T-helper 1 cell (primary cell): ENCODE measurements at places on chromosomes 7 and 10.

- no peak for DNase-seq
Observed at GRCh38 chr7:41979834-41980307, 257.1 kb downstream of the GLI3 start.

DNA sequence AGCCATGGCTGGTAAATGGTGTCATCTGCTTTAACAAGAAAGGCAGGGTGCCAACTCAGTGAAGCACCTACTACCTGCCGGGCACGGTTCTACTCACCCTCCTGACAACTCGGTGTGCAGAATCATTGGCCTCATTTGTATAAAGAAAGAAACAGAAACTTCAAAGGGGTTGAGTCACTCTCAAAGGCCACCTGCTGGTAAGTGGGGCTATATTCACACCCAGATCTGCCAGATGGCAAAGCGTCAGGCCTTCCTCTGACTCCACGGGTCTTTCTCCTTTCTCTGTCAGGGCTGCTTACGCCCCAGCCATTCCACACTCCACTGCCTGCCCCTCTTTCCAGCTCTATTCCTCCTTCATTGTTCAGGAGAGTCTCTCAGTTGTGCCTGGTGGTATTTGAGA, 309.2 kb downstream of the GFRA1 start:
- no peak for DNase-seq

GRCh38 chr10:125300937-125301336, 140.6 kb upstream of the CTBP2 start:
- no peak for DNase-seq

DNA sequence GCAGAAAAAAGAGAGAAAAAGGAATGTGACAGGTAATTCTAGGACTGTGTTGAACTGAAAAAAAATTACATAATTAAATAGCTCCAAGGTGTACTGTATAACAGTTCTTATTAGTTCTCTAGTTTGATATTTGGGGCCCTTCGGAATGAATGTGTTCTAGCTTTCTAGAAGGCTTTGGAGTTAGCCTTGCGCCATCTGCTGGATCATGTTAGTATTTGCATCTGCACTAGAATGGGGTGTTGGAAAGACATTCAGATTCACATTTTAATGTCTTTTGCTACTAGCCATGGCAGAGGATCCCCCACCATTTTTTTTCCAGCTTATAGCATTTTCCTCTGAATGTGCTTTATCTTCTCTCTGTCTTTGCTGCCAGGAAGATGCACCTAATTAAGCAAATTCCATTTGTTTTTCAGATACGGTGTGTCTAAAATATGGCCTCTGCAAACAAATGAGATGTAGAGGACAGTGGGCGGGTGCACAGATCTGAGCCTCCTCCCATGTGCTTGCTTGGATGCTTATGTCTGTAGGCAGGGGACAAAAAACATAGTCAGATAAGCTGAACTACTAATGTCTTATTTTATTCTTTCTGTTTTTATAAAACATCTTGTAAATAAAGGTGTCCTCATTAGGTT, 238.5 kb downstream of the PHF14 start:
- DNase-seq = peak; percentile 46

GRCh38 chr7:6179620-6180343, 92.6 kb downstream of the CYTH3 start:
- no peak for DNase-seq

DNA sequence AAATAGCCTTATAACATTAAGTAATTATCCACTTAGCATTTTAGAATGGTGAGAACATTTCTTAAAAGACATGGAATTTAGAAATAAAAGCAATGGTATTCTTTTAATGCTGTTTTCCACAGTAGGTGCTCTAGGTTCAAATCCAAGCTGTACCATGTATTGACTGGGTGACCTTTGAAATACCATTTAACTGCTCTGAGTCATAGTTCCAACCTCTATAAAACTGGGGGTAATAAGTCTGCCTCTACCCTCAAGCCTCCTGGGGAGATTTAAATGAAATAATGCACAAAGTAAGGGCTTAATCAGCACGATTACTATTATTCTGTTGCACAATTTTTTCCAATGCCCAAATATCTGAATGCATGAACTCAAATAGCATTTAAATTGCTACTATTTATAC, 236.4 kb upstream of the CCDC6 start:
- DNase-seq = no peak

- DNase-seq = no peak
Observed at GRCh38 chr10:87771871-87772500, 46.0 kb downstream of the ATAD1 start.

DNA sequence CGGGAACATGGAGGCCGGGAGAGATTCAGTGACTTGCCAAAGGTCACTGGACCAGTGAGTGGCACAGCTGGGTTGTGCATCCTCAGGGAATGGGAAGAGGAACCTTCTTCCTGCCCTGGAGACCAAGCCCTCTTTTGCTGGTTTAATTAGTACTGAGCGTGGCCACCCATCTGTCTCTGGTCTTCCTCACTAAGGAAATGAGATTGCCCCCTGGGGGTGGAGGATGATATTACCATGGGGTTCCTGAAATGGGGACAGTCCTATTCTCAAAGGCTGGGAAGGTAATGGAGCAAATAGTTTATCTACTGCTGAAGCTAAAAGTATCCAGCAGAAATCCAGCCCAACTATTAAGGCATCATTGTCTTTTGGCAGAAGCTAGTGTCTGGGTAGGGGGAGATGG, 98.6 kb upstream of the FGFR2 start:
- no peak for DNase-seq

GRCh38 chr10:77711683-77712049, 74.1 kb upstream of the KCNMA1 start:
- DNase-seq = no peak

DNA sequence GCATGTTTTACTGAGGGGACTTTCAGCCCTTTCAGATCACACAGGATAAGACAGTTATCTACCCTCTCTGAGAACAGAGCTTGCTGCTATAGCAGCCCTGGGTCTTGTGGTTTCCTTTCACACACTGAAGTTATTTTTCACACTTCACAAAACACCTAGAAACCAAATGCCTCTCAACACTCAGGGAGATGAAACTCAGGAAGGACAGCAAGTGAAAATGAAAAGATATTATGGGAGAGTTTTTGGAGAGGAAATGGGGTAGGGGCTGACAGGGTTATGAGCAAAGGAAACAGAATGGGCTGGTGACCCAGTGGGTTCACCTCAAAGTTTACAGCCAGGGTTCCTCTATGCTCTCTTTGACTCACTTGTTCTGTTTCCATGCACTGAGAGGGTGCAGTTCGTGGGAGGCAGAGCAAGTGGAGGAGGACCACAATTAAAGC, 17.0 kb upstream of the GIMAP2 start:
- DNase-seq = no peak

DNA sequence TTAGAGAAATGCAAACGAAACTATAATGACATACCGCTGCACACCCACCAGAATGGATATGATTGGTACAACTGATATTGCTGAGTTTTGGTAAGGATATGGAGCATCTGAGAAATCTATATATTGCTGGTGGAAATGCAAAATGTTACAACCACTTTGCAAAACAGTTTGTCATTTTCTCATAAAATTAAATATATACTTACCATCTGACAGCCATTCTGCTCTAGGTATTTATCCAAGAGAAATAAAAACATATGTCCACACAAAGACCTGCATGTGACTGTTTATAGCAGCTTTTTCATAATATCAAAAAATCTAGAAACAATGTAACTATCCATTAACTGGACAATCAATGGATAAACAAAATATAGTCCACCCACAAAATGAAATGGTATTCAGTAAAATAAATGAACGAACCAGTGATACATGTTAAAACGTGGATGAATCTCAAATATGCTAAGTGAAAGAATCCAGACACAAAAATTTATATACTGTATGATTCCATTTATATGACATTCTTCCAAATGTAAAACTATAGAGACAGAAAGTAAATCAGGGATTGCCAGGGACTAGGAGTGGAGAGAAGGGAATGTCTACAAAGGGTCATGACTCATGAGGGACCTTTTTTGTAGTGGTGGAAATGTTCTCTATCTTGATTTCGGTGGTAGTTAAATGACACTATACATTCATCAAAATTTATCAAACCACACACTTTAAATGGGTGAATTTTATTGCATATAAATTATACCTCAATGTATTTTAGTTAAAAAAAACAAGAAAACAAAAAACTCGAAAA, 312.0 kb upstream of the GLI3 start:
- no peak for DNase-seq

DNA sequence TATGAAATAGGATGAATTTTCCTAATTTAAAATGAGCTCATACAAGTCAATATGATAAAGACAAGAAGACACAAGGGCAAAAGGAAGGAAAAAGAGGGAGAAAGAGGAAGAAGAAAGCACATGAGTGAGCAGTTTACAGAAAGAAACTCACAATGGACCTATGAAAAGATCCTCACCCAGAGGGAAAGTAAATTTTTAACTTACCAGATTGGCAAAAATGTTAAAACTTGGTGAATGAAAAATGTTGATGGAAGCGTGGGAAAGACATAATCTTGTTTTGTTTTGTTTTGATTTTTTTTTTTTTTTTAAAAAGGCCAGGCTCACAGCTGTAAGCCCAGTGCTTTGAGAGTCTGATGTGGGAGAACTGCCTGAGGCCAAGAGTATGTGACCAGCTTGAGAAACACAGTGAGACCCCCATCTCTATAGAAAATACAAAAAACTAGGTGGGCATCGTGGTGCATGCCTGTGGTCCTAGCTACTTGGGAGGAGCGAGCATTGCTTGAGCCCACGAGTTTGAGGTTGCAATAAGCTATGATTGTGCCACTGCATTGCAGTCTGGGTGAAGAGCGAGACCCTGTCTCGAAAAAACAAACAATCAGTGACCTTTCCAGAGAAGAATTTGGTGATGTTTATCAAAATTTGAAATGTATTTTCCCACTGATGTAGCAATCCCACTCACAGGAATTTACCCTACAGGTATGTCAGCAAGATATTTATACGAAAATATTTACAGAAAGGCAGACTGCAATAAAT, 152.9 kb upstream of the ASAH2 start:
- DNase-seq = no peak

DNA sequence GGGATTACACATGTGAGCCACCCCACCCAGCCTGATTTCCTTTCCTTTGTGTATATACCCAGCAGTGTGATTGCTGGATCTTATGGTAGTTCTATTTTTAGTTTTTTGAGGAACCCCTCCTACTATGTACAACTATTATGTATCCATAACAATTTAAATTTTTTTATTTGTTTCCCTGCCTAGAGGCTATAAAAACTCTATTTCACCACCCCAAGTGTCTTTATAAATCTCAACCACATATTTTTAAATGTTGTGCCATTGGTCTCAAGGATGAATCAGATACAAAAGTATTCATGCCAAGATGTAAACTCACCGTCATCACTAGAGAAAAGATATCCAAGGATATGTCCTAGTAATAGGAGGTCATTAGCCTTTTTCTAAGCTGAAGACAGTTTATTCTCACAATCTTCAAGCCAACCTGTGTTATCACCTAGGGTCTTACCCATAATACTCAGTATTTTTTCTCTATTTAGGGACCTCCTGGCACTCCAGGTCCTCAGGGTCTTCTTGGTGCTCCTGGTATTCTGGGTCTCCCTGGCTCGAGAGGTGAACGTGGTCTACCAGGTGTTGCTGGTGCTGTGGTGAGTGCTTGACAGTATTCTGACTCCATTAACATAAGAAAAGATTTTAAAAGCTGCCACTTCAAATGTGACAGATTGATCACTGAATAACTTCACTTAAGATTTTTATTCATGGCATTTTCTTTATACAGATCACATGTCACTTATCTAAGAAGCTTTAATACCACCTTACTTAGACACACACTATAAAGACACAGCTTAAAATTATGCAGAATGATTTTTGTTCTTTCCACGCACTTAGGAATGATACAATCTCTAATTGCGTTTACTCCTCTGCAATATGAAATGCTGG, 29.4 kb downstream of the COL1A2 start:
- no peak for DNase-seq

GRCh38 chr10:99658622-99659030, 683 bp upstream of the ENTPD7 start:
- no peak for DNase-seq

DNA sequence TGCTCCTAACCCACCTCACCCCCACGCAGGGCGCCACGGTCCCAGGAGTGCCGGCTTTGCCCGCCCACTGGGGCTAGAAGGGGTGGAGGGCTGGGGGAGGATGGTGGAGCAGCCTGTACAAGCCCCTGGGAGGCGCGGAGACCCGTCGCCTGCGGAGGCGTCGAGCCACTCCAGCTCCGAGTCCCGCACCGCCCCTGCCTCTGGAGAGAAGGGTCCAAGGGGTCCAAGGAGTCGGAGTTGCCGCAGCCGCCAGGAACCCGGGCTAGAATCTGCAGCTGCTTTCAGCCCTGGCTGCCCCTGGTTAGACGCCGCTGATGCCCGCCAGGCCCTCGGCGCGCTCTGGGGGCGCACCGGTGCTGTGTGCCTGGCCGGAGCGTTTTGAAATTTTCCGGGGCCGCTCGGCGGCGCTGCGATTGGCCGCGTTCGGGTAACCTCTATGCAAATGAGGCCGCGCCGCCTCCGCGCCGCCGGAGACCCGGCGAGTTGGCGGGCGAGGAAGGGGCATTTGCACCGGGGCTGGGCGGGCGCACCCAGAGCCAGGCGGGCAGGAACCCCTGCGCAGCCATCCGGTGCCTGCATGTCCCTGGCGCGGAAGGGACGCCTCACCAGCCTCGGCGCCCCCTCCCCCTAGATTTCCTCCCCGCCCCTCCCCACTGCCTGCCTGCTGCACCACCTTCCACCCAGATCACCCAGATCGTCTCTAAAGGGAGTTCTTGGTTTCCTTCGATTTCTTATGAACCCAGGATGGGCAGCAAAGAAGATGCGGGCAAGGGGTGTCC, at the start of gene HMX2:
HMX2 (plus strand) TSS at position 502 of the 779 bp plus-strand sequence; CDS start at position 745, 243 bp downstream.
- no peak for DNase-seq

DNA sequence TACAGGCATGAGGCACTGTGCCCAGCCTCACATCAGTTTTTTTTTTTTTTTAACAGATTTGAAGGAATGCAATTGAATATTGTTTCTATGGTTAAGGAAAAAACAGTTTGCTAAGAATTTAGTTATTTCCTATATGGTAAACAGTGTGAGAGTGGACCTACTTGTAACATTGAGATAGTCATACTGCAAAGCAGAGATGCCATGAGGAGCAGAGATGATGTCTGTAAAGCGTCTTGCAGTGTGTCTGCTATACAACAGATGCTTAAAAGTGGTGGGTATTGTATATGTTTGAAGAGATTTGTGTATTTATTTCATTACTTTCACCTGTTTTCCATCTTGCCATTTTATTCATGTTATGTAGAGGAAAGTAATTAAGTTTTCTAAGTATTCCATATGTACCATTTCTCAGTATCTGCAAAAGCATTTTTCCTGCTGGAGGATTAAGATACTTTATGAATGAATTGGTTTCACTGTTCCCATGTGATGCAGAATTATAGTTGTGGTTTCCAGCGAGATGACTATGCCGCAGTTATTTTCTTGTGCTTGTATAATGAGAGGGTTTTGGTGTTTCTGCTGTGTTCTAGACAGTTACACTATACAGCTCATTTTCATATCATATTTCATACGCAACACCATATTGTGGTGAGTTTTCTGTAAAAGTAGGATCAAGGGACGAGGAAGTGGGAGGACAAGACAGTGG, 26.6 kb downstream of the TET1 start:
- DNase-seq = no peak

- DNase-seq = no peak
Observed at GRCh38 chr10:76451911-76452310, 1020.5 kb downstream of the LRMDA start.

GRCh38 chr7:44965441-44965903, 13.3 kb downstream of the MYO1G start:
- DNase-seq = no peak

- DNase-seq = no peak
Observed at GRCh38 chr10:33862536-33863105, 528.2 kb upstream of the NRP1 start.
